Stimulated activated CD4-positive, alpha-beta T cell treated with anti-CD3 and anti-CD28 coated beads, Interleukin-4, amount 100 ng/mL, for 4 hours (primary cell): ENCODE measurements at places on chromosomes 5 and 9.

DNA sequence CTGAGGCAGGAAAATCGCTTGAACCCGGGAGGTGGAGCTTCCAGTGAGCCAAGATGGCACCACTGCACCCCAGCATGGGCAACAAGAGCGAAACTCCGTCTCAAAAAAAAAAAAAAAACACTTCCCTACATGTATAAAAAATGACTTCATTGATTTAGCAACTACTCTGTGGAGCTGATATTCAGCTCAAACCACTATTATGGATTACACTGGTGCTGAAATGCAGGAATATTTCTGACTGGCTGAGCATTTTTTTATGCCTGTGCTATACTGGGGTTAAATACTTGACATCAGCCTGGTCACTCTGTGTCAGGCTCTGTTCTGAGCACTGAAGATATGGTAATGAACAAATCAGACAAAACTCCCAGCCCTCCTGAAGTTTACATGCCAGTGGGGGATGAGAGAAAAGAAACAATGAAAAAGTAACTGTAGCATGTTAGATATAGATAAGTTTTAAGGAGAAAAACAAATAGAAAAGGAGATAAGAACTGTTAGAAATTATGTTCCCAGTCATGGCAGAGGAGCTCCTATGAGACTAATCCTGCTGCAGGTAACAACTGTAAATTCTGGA, 22.6 kb upstream of the TTC39B start:
- no peak for DNase-seq

GRCh38 chr5:88664645-88665044, 218.3 kb downstream of the MEF2C start:
- no peak for DNase-seq

GRCh38 chr5:100434815-100435214, 100.4 kb upstream of the FAM174A start:
- DNase-seq, result no peak

- DNase-seq, result peak; percentile 14
These were observed 27.5 kb downstream of the GPX3 start for GRCh38 chr5:151047814-151048425.

DNA sequence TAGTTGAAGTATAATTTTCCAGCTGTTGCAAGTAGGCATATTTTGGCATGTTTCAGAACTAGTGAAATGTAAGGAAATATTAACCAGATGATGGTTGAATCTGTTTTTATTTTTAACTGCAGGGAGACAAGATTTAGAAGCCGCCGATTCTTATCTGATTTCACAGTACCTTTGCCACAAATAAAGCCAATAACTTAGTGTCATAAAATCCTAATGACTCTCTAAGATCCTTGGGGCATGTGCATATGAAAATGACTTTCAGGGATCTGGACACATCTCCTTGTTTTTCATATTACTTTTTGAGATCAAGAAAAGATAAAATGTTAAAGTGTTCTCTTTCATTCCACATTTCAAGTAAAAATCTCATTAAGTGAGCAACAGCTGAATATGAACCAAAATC, 125.8 kb upstream of the CNTLN start:
- no peak for DNase-seq

- DNase-seq, result no peak
These were observed 24.3 kb downstream of the KCNV2 start for GRCh38 chr9:2741441-2742158.

DNA sequence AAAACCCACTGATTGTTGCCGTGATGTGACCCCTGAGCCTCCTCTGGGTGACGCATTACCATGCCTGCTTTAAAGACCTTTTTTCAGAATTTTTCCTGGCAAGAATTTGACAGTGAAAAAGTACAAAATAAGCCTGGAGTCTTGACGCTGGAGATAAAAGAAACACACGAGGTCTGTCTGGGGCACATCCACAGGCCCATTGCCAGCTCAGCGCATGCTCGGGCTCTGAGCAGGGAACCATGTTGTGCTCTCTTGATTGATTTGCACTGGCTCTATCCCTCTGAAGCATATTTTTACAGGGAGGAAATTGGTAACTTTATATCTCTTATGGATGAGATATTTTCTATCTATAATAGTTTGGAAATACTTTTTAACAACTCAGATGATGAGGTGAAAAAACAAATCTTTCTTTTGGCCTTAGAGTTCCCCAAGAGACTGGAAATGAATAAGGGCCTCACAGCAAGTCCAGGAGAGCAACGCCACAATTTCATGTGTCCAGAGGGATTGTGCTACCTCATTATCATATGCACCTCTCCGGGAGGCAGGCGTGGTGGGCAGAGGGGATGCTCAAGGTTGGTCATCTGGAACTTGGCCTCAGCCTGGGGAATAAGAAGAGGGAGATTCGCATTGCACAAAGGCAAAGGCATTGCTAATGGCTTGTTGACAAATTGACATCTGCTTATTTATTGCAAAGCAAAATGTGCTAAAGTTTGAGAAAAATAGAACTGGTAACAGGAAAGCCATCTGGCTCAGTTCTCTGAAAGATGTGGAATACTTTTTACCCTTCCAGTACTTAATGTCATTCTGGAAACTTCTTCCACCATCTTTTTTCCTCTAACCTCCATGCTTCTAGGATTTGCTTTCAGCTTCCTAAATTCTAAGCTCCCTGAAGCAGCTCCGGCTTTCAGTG, 183.8 kb downstream of the PJA2 start:
- no peak for DNase-seq

GRCh38 chr9:17064558-17064957, 70.3 kb upstream of the CNTLN start:
- no peak for DNase-seq

DNA sequence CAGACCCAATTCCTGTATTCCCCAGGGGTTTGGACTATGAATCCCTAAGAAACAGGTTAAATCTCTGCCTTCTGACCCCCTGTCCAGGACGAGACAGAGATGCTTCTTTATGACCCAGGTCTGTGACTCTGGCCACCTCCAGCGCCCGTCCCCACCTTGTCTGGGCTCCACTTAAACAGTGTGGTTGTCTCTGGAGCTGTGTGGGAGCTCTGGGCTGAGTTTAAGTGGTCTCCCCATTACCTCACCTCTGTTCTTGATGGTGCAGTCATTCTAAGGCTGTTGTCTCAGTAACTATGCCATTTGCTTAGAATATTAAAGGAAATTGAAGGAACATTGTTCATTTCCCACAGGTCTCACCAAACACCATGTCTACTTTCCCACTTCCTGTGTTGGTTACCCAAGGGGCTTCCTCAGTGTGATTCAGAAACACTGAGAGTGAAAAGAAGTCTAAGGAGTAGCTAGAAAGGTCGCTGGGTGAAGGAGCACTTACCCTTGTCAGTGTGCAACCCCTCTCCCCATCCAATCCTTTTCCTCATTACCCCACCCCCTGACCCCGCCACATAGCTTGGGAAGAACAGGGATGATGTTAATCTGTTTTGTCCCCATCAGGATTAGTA, 127.8 kb upstream of the CKMT2 start:
- DNase-seq, result no peak

GRCh38 chr5:56737002-56737621, 78.2 kb upstream of the MAP3K1 start:
- no peak for DNase-seq

DNA sequence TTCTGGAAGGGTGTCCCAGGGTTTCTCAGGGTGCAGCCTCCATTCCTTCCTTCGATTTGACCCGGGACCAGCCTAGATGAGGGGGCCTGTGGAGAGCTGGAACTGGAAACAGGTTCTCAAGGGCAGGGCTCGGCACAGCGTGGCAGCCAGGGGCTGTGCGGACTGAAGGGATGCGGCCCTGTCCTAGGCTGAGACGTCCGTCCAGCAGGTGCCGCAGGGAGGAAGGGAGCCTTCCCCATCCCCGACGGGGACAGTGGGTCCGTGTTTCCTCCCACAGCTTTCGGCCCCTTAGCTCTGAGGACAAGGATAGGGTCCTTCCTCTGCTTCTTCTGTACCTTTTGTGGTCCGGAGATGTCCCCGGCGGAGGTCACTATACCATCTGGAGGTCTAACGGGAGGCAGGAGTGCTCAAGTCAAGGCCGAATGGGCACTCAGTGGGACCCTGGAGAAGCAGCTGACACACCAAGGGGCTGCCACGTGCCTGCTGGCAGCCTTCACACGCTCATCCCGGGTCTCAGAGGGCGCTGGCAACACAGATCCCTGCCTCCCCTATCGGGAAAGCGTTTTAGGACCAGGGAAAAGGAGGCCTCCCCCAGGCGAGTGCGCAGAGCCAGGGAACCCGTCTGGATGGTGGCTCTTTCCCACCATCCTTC, 49.9 kb downstream of the USP20 start:
- DNase-seq, result peak; percentile 34

- no peak for DNase-seq
These were observed 140.0 kb upstream of the RAD23B start for GRCh38 chr9:107142896-107143603.

GRCh38 chr5:179308563-179309382, 36.5 kb downstream of the ADAMTS2 start:
- no peak for DNase-seq

GRCh38 chr9:33288828-33289483, 1.4 kb upstream of the NFX1 start:
- peak; percentile 5 for DNase-seq

DNA sequence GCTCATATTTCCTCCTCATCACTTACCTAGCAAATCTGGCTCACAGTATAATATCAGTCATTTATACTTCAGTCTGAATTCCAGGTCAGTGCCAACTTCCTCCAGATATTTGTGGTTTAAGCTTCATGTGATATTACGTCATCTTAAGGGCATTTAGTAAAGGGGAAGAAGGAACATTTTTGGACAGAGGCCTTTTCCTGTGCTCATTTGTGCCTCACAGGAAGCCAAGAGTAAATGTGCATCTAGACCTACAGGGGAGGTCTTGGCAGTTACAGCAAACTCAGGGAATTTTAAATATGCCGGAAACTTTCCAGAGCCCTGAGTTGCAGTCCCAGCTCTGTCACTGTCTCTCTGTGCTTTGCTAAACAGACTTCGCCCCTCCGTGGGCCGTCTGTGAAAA, 12.3 kb upstream of the KCNIP1 start:
- no peak for DNase-seq

GRCh38 chr5:2206293-2207108, 323.8 kb upstream of the IRX4 start:
- no peak for DNase-seq

DNA sequence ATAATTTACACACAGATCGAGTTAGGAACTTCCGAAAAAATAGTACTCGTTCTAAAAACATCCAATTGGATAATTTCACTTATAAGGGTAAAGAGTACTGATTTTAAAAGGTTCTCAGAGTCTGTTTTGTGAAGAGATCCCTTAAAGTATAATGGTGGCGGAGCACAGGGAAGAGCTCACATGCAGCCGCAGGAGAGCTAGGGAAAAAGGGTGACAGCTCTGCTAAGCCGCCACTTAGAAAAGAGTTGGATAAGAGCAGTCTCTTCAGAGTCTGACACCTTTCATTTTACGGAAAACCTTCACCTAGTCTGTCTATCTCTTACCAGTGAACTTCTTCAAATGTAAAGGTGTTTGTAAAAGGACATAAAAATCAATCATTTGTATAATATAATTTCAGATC, 149.9 kb downstream of the COMMD10 start:
- no peak for DNase-seq

- peak; percentile 16 for DNase-seq
These were observed 17.2 kb upstream of the GCNT1 start for GRCh38 chr9:76441551-76442322.

GRCh38 chr5:130386155-130386554, 481.9 kb downstream of the CHSY3 start:
- no peak for DNase-seq

- DNase-seq, result no peak
These were observed 306.3 kb downstream of the FER start for GRCh38 chr5:109053995-109054417.

- no peak for DNase-seq
These were observed 203.6 kb upstream of the ADRA1B start for GRCh38 chr5:159712672-159713071.

- DNase-seq, result no peak
These were observed 45.8 kb upstream of the STK32A start for GRCh38 chr5:147189109-147189424.

DNA sequence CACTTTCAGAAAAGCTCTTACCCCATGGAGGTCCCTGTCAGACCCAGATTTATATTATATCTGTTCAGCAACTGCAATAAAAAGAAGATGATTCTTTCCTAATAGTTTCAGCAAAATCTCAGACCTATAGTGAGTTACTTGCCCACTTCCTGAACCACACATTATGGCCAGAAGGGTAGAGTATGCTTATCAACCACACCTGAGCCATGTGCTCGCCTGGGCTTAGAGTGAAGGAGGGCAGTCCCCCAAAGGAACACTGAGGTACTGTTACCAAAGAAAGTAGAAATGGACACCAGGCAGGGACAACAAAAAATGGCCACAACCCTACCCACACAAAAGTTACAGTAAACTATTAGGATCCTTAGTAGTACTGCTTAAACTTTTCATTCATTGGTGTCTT, 128.7 kb downstream of the ZNF608 start:
- DNase-seq, result no peak

GRCh38 chr9:118444403-118444802, 740.2 kb downstream of the TLR4 start:
- DNase-seq, result no peak

- no peak for DNase-seq
These were observed 22.1 kb upstream of the PLPP6 start for GRCh38 chr9:4640027-4640426.

DNA sequence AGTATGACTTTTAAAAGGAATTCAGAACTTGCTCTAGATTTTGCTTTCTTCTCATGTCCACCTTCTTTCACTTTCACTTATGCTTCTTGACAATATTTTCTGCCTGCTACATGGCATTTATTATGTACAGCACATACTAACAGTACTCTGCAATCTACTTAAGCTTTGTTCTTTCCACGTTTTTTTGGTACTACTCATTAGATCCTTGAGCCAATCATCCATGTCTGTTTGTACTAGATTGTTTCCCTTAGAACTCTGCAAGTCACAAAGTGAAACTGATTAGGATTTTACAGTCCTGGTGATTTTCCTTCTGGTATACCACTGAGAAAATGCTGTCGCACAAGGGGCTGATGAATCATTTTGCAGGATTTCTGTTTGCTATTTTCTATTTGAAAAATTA, 78.3 kb downstream of the PARP8 start:
- no peak for DNase-seq

- DNase-seq, result no peak
These were observed 205.5 kb downstream of the ARRDC3 start for GRCh38 chr5:91177639-91178038.

GRCh38 chr5:1073239-1074102, 38.4 kb downstream of the SLC12A7 start:
- DNase-seq, result no peak

DNA sequence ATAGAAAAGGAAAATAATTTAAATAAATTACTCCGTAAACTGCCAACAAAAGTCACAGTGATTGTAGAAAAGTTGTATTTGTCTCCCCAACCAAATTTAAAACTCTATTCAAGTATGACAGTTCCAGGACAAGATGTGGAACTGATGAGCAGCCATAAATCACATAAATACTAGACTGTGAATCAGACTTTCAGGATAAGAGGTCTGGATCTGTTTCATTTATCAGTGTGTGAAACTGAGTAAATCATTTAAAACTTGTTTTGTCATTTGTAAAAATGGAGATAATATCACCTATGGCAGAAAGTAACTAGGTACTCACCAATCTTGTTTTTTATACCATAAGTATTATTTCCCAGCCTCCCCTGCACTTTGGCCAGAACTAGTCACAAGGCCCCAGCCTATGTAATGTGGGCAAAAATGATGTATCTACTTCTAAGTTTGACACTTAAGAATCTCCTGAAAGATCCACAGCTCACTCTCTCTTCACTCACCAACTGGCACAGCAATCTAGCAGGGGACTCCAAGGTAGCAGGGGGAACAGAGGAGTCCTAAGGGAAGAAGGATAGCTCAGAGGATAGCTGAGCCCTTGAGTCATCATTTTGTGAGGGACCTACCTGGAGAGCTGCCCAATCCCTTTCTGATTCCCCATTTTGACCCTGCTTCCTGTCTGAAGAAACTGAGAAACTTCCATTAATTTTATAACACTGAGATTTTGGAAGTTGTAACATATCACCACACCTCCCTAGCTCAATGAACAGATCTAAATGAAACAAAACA, 31.6 kb downstream of the TMEM161B start:
- no peak for DNase-seq
